Stimulated activated CD4-positive, alpha-beta T cell treated with anti-CD3 and anti-CD28 coated beads, TNF-alpha, amount 100 ng/mL, for 24 hours (primary cell): ENCODE measurements at places on chromosomes 16 and 17.

- no peak for DNase-seq
These were observed 16.8 kb downstream of the NQO1 start for GRCh38 chr16:69709456-69710084.

GRCh38 chr16:85615014-85615851, 2.1 kb downstream of the GSE1 start:
- no peak for DNase-seq

DNA sequence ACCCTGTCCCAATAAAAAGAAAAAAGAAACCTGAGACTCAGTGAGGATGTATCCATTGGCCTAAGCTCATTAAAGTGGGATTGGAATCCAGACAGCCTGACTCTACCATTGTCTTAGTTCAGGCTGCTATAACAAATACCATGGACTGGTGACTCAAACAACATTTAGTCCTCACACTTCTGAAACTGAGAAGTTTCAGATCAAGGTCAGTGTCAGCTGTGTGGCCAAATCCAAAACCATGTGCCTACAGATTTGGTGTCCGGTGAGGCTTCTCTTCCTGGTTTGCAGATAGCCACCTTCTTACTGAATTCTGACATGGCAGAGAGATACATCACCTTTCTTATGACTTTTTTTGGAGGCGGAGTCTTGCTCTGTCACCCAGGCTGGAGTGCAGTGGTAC, 53.3 kb upstream of the KDM8 start:
- DNase-seq, result no peak

- no peak for DNase-seq
These were observed 323.6 kb downstream of the C16orf95 start for GRCh38 chr16:86993426-86994110.

DNA sequence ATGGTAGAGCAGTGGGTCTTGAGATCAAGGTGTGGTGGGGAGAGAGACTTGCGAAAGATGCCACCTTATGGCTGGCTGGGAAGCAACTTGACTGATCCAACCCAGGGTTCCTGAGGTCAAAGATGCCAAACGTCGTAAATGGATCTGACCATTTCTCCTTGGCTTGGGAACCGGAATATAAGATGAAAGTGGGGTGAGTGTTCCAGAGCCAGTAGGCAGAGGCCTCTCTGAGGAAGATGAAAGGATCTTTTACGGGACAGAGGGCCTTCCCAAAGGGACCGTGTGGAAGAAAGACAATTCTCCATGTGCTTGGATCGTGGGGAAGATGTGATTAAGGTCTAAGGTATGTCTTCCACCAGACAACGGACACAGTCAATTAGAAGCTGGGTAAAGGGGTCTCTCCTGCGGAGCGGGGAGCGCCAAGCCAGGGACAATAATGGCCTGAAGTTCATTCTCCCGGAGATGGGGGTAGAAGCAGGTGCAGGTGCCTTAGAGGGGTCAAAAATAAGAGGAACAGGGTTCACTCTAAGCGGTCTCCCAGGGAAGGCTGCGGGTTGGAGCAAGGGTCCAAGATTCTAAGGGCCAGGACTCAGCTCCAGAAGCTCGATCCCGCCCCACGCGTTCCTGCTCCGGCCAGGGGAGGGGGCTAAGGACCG, 800 bp downstream of the FXR2 start:
- no peak for DNase-seq

GRCh38 chr16:49630783-49631182, 225.1 kb downstream of the ZNF423 start:
- DNase-seq, result no peak

DNA sequence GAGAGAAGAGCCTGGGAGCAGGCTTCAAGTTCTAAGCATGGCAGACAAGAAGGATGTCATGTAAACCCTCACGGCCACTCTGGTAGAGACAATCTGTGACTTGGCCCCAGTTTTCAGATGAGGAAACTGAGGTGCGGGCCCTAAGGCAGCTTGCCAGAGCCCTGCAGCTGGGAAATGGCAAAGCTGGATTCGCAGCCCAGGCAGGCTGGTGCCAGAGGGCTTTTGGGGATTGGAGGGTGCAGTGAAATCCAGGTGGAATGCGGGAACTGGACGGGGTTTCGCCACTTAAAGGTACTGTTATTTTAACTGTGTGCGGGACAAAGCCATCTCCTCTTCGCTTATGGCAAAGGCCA, 477 bp upstream of the OSGIN1 start:
- no peak for DNase-seq

DNA sequence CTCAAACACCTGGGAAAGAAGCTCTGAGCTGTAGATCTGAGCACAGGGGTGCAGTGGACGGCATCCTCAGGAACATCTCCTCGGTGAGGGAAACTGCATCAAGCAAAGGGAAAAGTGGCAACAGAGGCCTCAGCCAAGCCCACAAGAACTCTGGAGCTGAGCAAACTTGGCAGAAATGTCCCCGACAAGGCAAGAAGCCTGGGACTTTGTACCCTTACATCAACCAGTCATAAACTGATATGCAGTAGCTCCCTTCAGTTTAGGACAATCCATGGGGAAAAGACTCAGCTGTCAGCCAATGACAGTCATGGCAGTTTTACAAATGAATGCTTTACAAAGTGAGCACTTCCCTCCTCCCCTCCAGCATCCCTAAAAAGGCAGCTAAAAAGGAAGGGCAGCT, 210.0 kb upstream of the DYNLRB2 start:
- DNase-seq, result no peak
